Sigmoid colon (tissue), 7 donors: ENCODE measurements at places on chromosomes 12 and 14. TPM values are rescaled to one million over a fixed set of nuclear protein-coding genes. Genes with fewer than 3 reads are reported as not detected.

DNA sequence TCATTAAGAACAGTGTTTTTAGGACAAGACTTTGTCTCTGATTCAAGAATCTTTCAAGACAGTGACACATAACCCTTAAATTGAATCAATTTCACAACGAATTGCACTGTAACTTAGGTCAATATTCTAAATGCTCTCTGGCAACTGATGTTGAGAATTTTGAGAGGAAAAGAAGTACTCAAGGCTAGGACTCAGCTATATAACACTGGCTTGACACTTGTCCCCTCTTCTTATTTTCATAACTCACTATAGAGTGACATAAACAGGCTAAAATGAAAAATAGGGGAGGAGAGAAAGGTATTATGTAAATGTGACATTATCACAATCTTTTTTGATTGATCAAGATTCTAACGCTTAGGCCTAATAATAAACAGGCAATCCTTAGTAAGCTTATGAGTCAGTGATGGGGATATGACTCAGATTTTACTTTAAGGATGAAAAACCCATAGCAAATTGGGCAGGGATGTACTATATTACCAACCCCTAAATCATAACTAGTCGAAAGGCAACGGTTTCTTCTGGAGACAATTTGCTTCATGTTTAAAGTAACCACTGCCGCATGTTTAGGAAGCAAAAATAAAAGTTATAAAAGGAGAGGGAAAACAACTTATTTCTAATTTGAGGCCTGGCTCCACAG, 10.9 kb downstream of the BTG1 start:
- DNase-seq, result no peak

PTPRB gene
- 1.6 TPM for polyA plus RNA-seq

- DNase-seq, result no peak
Measured at GRCh38 chr12:11804130-11804529, 154.7 kb downstream of the ETV6 start.

GRCh38 chr12:6370994-6371754, 4.2 kb downstream of the SCNN1A start:
- DNase-seq, result peak; percentile 59

PCK2 gene
- polyA plus RNA-seq, result 109 TPM

GRCh38 chr14:101862177-101862576, 100.7 kb downstream of the PPP2R5C start:
- no peak for DNase-seq

DNA sequence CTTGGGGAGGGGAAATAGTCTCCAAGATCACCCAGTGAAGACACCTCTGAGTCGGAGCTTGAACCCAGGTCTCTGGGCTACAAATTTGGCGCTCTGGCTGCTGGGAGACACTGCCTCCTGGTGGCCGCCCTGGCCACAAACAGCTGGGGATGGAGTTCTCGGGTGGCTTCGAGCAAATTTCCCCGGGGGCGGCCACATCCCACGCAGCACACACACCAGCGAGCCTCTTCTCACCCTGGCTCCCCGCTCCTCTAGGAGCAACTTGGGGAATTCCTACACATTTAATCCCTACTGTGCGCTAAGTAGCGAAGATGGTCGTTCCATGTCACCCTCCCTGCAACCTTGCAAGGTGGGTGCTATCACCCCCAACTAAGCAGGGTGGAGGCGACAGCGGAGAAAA, 66.2 kb upstream of the BEGAIN start:
- no peak for DNase-seq

REP15 gene
- polyA plus RNA-seq, result 187 TPM

- peak; percentile 84 for DNase-seq
Measured at GRCh38 chr12:105053116-105053572, 31.1 kb downstream of the ALDH1L2 start.

GRCh38 chr14:61379639-61380184, 58.3 kb downstream of the PRKCH start:
- DNase-seq, result no peak

KLRG1 gene
- polyA plus RNA-seq, result not detected

ZNF26 gene
- polyA plus RNA-seq, result 1.8 TPM

CLEC9A gene
- polyA plus RNA-seq, result 1.5 TPM

CMA1 gene
- polyA plus RNA-seq, result 0.52 TPM

GRCh38 chr14:106872611-106873446, 1346.4 kb downstream of the TMEM121 start:
- DNase-seq, result no peak
